ENCODE measurements at places on chromosomes 1 and 21.

DNA sequence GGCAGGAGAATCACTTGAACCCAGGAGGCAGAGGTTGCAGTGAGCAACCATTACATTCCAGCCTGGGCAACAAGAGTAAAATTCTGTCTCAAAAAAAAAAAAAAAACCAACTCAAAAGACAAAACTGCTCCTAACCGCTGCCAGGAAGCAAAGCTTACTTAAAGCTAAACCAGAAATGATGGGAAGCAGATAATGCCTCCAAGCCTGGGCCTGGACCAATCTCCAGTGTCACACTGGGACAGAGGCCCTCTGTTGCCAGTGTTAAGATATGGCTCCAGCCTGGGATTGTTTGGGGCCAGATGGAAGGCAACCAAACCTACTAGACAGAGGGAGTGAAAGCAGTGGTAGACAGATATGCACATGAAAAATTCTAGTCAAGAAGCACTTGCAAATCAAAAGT is 36.9 kb downstream of the NSL1 start:
- no peak for DNase-seq

- no peak for DNase-seq
Measured at GRCh38 chr1:58929671-58930325, 146.0 kb upstream of the JUN start.

- DNase-seq = no peak
Measured at GRCh38 chr21:46620846-46621245, 14.6 kb upstream of the PRMT2 start.

DNA sequence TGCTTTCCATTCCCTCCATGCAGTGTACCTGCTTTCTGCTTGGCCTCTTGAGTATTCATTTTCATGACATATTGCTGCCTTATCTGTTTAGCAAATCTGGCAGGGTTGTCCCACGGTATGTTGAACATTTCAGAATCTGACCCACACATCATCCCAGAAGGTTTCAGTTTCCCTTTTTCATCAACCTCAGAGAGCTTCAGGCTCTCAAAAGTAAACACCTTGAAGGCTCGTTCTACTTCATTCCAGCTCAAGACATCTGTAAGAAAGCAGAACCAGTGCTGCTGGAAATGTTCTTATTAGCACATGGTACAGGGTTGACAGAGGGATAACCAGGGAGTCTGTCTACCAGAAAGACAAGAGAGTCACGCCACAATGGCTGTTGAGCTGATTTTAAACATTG is 103.6 kb downstream of the SPAG17 start:
- DNase-seq = no peak

- no peak for DNase-seq
Measured at GRCh38 chr1:245546875-245547274, 392.1 kb downstream of the KIF26B start.

GRCh38 chr1:157519451-157519850 is 32.9 kb downstream of the FCRL5 start:
- DNase-seq = no peak

DNA sequence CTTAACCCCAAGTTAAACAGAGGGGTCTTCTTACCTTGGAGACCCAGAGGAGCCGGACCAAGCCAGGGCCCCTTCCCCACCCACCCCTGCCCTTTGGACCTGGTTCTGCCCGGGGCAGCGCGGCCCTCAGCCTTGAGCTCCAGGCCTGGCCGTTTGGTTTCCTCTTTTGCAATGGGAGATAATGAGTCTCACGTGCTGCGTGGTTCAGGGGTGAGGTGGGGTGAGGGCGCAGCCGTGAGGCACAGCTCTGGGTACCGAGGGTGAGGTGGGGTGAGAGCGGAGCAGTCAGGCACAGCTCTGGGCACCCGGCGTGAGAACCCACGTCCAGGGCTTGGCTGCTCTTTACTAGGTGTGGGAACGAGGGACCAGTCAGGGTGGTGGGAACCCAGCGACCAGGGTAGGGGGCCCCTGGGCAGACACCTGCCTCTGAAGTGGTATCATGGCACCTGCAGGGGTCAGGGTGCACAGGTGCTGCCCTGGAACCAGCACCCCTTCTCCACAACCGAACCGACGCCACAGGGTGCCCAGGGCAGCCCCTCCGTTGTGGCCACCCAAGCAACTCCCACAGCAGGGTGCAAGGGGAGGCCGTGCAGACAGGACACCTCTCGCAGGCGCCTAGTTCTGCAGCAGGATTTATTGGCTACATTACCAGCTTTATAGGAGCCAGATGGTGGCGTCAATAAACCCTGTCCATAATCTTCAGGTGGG is 182.2 kb downstream of the PRDM16 start:
- no peak for DNase-seq

DNA sequence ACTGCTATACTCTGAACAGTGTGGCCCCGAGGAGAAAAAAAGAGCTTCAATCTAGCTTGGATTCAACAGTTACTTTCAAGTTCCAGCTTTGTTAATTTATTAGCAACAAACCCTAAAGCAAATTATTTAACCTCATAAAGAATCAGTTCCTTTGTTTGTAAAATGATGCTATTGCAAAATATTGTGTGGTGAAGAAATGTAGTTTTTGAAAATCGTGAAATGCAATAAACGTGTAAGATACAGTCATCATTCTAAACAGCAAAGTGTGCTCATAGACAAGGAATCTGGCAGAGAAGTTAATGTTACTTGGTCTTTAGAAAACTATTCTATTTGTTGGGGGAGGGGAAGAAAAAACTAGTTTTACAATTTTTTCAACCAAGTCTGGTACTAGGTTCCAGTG is 297.6 kb upstream of the ADGRL4 start:
- DNase-seq = no peak

Measured in dermis blood vessel endothelial cell (primary cell).